ENCODE measurements at places on chromosomes 1 and 21.

DNA sequence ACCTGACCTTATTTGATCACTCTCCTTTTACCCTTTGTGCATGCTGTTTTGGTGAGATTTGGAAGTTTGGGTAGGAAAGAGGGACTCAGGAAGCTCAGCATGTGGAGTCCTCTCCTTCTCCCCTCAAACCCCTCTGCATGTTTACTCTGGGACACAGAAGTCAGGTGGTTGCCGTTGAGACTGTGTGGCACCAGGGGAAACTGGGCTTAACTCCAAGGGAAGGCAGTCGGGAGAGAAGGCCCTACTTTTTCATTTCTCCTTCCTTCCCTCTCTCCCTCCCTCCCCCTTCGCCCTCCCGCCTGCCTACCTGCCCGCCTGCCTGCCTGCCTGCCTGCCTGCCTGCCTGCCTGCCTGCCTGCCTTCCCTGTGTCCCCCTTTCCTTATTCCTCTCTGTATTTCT lies 34.8 kb upstream of the TTC22 start:
- DNase-seq: no peak

DNA sequence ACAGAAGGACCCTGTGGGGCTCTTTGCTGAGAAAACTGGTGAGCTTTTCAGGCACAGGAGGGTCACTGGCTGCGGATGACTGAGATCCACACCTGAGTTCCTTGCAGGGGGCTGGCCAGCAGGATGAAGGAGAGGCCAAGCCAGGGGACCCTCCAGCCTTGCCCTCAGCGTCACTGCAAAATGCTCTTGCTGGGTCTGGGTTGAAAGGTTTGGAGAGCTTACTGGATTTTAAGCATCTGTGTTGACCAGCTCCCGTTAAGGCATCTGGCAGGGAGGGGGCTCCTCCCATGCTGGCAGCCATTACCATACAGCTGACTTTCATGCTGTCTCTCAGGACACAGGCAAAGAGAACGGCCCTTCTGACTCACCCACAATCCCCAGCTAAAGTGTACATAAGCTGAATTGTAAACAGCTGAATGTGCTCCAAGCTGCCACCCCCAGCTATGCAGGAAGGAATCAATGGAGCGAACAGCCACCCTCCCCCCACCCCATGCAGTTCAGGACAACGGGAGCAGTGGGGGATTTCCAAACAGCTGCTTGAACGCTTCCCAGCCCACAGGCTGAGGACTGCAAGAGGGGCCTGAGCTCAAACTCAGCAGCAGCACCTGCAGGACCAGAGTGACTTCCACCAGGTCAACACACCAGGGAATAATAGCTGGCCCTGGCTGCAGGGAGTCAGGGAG lies 21.3 kb upstream of the A3GALT2 start:
- DNase-seq: peak; percentile 81

DNA sequence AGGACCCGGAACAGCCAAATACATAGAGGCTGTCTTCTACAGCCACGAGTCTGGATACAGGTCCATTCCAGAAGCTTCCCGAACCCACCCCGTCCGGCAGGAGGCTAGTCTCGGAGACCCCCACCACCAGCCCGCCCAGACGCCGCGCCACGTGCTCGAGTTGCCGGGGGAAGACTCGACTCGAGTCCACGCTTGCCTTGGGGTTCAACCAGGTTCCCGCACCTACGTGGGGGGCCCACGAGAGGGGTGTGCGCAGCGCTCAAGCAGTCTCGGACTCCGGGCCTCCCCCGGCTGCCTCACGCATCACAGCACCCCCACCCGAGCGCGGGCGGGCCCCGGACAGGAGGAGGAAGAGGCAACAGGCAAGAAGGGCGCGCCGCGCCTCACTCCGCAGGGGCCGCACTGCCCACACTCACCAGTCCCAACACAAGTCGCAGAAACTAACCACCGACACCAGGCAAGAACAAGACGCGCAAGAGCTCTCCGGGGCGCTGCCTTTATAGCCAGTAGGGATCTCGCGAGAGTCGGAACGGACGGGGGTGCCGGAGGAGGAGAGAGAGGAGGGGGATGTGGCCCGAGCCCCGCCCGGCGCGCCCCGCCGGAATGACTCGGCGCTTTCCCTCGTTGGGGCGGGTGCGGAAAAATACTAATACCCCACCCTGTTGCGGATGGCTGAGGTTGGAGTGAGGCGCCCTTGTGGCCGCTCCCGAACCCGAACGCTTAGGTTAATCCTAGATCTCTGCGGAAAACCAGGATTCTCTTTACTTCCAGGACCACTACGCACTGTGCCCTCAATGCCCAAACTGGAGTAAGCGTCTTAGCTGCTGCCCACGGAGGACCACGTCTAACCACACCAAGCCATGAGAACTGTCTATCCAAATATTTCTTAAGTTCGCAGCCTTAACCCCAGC lies at the start of gene PRDX1:
TSS of gene PRDX1 (minus strand) at position 472 of the 911 bp plus-strand sequence. CDS start 2,841 bp downstream, outside the sequence.
- DNase-seq: peak; percentile 86

- no peak for DNase-seq
Measured at GRCh38 chr1:11898831-11899467, 27.3 kb downstream of the KIAA2013 start.

GRCh38 chr1:181397845-181398244 lies 85.5 kb upstream of the CACNA1E start:
- no peak for DNase-seq

DNA sequence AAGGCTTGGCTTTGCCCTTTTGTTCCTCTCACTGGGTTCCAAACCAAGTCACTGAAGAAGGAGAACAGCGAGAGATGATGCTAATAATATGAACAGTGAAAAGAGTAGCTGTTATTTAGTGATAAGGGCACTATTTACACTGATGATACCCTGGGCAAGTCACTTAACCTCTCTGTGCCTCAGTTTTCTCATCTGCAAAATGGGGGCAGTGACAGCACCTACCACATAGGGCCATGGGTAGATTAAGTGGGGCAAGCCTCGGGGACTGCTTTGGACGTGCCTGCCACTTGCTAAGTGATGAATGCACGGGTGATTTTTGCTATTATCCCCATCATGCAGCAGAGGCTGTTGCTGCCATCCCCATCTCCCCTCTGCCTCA lies 9.2 kb downstream of the ATP13A2 start:
- no peak for DNase-seq

- DNase-seq: no peak
Measured at GRCh38 chr1:230540421-230541155, 101.7 kb upstream of the COG2 start.

DNA sequence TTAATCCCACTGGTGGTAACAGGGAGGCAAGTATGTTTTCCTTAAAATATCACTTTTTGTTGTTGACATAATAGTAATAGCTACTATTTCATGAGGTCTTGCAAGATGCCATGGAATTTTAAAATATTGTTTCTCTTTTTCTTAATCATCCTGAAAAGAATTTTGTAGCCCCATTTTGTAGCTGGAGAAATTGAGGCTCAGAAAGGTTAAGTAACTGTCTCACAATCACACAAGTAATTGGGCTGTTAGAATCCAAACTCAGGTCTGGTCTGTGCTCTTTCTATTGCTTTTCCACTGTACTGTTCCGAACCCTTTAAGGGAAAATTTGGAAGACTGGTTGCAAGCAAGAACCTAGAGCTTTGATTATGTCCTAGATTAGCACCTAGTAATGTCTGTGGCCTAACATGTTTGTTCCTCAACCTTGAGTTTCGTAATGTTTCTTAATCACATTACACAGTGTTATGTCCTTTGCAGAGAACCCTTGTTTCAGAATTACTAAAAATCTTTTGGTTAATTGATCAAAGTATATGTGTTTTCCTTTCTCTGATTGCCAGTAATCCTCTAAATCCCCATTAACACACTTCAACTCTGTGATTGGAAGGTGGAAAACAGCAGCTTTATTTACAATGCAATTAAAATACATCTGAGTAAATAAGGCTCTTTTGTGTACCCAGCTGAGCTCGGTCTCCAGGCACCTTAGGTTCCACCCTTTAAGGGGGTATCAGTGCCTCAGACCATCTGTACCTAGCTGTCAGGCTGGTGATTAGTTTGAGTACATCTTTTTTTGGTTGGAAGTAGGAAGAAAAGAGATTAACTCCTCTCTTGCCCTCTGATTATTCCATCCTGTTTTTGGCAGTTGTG lies 10.4 kb downstream of the LRRC42 start:
- DNase-seq: no peak

GRCh38 chr1:12600880-12601633 lies 17.0 kb downstream of the DHRS3 start:
- peak; percentile 34 for DNase-seq

DNA sequence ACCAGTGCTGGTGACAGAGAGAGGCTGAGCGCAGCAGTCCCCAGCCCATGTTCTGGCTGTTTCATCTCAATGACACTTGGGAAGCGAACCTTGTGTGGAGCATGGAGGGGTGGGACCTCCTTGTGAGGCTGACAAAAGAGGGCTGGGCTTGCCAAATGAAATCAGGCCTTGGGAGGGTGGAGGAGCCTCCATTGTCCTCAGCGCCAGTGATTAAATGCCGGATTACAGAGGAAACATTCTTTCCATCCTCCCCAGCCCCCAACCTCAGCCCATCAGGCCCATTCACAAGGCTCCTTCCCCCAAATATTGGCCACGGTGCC lies 63.3 kb upstream of the PAXBP1 start:
- no peak for DNase-seq

- DNase-seq: peak; percentile 77
Measured at GRCh38 chr1:174990382-174990999, 9.3 kb upstream of the CACYBP start.

- no peak for DNase-seq
Measured at GRCh38 chr21:40567501-40567900, 279.5 kb downstream of the DSCAM start.

GRCh38 chr1:246383239-246383589 lies 123.9 kb downstream of the SMYD3 start:
- DNase-seq: no peak

- DNase-seq: no peak
Measured at GRCh38 chr21:19541602-19542001, 1138.0 kb upstream of the TMPRSS15 start.

GRCh38 chr1:29286194-29286767 lies 50.0 kb downstream of the PTPRU start:
- DNase-seq: no peak

DNA sequence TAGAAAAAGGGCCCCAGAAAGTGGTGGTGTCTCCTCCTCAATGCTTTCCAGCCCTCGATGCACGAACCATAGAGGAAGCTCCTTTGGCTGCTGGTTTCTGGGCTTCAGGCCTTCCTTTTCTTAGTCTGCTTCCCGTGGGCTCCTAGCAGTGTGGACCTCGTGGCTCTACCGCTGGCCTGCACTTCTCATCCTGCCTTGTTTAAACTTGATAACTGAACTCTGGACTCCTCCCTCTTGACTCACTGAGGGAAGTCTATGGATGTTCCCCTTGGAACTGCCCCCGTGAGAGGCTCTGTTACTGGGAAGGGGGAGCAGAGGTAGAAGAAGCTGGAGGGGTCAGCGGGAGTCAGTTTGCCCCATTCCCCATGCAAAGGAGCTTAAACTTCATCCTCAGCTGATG lies 75.3 kb upstream of the WDR26 start:
- DNase-seq: no peak

- no peak for DNase-seq
Measured at GRCh38 chr1:35845766-35846165, 37.2 kb upstream of the AGO1 start.

DNA sequence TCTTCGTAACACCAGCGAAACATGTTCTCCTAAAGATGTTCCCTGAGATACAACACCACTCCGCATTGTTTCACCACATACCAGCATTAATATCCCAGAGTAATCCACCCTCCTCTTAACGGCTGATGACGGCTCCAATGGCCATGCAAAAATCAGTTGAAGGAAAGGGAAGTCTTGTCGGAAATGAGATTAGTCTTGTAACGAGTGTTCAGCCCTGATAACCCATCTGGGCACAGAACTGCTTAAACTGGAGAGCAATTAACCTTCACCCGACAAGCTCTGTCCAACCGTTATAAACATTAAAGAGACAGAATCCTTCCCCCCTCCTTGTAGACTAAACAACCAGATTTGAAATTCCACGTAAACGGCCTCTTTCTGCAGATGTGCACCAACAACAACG lies 21.9 kb downstream of the ERG start:
- DNase-seq: no peak

DNA sequence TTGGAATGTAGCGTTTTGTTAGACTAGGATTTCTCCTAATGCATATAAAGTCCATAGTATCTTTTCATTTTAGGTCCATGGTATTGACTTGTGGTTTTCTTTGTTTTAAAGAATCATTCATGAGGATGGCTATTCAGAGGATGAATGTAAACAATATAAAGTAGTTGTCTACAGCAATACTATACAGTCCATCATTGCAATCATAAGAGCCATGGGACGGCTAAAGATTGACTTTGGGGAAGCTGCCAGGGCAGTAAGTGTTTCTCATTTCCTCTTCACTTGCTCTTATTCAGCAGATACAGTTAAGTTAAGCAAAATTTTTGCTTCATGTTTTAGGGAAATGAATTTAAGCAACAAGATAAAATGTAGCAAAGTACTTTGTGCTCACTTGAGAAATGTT lies 25.4 kb downstream of the GNAI3 start:
- DNase-seq: no peak

GRCh38 chr1:66243548-66244130 lies 290.3 kb upstream of the SGIP1 start:
- DNase-seq: no peak

DNA sequence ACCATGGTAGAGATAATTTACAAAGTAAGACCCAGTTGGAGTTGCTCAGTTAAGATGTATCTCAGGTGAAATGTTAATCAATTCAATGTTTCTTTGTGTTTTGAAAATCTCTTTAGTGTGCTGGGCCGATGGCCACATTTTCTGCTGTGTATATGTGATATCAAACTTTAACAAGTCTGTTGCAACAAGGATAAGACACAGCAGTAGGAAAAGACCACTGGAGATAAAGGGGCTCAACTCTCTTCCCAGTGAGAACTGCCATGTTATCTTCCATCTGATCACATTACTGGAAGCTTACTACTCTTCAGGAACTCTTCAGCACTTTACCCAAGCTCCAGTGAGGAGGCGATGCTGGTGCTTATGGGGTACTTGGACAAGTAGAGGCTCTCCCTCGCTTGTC lies 227.7 kb downstream of the NFIA start:
- no peak for DNase-seq

DNA sequence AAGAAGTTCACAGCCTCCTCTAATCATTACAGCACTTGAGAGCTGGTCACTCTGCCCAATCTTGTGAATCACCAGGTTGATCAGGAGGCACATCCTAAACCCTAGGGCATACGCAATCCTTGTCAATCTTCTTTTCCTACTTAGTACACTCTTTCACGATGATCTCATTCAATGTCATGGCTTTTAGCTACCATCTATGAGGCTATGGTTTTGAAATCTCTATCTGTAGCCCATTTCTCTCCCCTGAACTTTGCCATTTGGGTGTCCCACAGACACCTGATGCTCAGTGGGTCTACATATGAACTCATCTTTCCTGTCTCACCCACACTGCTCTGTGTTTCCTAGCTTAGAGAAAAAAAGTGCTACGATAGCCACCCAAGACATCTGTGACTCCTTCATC lies 1.9 kb upstream of the MED18 start:
- peak; percentile 56 for DNase-seq

DNA sequence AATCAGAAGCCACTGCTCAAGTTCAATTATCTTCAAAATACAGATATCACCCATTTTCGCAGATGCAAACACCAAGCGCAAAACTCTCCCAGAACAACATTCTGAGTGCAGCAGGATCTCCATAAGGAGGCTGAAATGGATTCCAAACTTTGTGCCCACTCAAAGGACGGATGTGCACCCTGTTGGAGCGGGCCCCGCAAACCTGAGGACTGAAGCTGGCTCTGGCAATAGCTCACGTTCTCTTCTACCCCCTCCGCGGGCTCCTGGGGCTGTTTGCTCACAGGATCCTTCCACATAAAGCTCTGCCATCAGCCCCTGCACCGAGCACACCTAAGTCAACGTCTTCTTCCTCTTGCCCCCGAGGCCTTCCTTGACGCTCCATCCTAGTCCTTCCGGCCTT lies 11.7 kb upstream of the RCSD1 start:
- DNase-seq: no peak

GRCh38 chr21:32193098-32193465 lies 85.8 kb downstream of the MIS18A start:
- DNase-seq: no peak

All from NCI-H226 (cell line).